ENCODE measurements at places on chromosomes 16 and 17.
A peak's percentile ranks its signal among the peaks of the same experiment; 100 is the strongest.

DNA sequence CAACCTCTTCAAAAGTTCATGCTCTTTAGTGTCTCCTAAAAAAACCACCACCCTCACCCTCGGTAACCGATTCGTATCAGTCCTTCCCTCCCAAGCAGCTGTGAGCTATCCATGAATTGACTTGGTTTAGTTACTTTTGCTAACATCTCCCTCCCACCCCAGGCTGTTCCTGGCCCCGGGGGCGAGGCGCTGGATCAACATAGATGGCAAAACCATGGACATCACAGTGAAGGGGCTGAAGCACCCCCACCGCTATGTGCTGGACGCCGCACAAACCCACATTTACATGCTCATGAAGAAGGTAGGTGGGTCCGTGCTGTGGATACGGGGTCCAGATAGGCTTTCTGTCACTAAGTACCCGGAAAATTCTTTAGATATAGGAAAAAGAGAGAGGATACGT lies 66.8 kb downstream of the RGS9 start:
- DNase-seq: no peak

DNA sequence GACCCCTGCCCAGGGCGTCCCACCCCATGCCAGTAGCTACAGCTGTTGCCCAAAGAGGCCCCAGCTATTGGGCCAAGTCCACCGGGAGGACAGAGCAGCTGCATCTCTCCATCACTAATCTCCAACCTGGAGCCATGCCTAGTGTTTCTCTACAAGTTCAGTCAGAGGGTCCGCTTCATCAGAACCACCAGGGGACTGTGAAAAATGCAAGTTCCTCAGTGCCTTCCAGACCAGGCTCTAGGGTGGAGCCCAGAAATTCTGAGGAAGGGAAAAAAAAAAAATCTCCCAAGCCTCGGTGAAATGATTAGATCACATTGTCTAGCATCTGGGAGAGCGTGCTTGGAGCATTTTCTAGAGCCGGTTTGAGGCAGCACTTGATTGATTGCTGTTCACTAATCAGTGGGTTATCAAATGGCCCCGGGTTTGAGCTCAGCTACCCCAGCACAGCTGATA lies 22.4 kb upstream of the HERPUD1 start:
- no peak for DNase-seq

DNA sequence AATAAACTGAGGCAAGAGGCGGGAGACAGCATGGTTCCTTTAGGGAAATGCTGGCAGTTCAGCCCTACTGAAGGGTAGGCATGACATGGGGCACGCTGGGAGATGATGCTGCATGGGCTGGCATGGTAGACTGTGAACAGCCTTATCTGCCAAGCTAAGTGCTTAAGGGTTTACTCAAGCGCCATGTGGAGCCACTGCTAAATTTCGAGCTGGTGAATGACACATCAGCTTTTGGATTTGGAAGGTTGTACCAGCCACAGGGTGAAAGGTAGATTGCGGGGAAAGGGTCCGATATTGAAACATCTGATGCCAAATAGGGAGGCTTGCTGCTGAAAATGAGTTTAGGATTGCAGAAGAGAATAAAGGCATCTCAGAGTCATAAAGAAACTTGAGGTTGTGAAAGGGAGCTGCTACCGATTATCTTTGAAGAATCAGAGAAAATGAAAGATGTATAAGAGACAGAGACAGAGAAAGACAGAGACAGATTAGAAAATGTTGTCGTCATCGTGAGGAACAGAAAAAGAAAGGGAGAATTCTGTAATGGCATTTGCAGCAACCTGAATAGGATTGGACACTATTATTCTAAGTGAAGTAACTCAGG lies 16.3 kb downstream of the PIK3R5 start:
- DNase-seq: no peak

GRCh38 chr16:1823821-1824220 lies 2.8 kb downstream of the HAGH start:
- DNase-seq: peak; percentile 11

- DNase-seq: no peak
Observed at GRCh38 chr16:79564671-79565107, 35.8 kb downstream of the MAF start.

- no peak for DNase-seq
Observed at GRCh38 chr17:6069539-6070429, at the start of gene WSCD1. Gene WSCD1 (plus strand): TSS chr17:6070379. CDS start chr17:6080659, 10,280 bp downstream.

DNA sequence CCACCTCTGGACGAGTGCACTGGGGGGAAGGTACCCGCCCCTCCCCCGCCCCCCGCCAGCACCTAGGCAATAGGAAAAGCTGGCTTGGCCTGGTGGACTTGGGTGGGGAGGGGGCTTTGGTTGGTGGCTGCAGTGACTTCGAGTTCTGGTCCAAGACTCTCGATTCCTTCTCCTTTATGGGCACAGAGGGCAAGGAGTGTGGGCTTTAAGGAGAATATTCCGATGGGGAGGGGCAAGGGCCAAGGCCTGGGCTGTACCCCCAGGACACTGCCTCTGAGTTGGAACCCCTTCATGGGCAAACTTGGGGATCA lies 409 bp downstream of the ACSF2 start:
- DNase-seq: no peak
